ENCODE measurements at places on chromosomes 1 and 21.

DNA sequence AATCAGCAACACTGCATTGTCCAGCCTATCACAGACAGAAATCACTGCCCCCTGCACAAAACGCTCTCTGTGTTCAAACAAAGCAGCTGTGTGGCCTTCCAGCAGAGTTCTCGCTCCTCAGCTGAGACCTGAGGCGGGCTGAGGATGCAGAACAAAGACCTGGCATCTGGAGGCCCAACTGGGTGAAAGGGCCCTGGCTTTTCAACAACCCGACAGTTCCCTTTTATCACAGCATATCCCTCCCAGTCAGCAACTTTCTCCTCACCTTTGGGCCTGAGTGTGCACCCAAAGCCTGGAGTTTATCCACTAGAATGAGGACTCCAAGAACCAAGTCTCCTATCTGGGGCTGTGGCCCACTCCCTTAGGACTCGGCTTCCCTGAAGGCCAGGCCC lies 42.6 kb upstream of the A3GALT2 start:
- no peak overlapping the region for H3K4me3 ChIP-seq
- no peaks in the 10 kb centered on the region for H3K27me3 ChIP-seq
- no peaks in the 10 kb centered on the region for H3K4me1 ChIP-seq
- H3K36me3 ChIP-seq, result no peaks in the 10 kb centered on the region
- no peak overlapping the region for H3K27ac ChIP-seq

DNA sequence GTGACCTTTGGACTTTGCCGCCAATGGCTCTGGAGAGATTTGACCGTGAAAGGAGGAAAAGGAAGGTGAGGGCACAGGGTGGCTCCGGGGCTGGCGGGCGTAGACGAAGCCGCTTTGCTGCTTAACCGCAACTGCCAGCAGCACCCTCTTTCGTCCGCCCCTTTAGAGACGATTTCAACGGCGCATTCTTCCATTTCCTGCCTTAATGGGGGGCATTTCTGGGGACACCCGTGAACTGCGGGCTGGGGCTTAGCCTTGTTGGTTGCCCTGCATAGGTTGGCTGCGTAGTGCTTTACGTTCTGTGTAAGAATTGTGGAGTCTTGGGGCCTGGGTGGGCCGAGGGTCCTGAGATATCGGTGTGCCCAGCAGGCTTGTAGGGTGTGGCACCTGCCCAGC lies 6.7 kb upstream of the NPHP4 start:
- H3K36me3 ChIP-seq, result no peaks in the 10 kb centered on the region
- no peaks in the 10 kb centered on the region for H3K27me3 ChIP-seq
- DNase-seq, result no peak

DNA sequence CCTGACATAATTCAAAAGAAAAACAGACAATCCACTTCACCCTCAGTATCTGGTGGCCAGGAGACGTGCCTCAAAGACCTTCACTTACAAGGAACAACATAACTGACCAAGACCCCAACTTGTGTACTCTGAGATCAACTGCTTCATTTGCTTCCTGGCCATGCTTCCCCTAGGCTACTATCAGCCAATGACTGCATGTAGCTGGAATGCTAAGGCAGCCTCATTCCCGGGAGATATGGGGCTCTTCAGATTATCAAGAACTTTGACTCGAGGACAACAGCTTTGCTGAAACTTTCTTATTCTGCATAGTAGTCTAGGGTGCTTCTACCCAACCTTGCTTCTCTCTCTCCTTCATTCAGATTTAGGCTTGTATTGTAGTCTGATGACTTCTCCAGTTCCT lies 11.7 kb upstream of the UCK2 start:
- peak; percentile 32 for DNase-seq
- H3K36me3 ChIP-seq, result no peaks in the 10 kb centered on the region
- no peaks in the 10 kb centered on the region for H3K27me3 ChIP-seq
- H3K4me1 ChIP-seq, result no peaks in the 10 kb centered on the region
- H3K27ac ChIP-seq, result no peak overlapping the region
- H3K4me3 ChIP-seq, result no peak overlapping the region

DNA sequence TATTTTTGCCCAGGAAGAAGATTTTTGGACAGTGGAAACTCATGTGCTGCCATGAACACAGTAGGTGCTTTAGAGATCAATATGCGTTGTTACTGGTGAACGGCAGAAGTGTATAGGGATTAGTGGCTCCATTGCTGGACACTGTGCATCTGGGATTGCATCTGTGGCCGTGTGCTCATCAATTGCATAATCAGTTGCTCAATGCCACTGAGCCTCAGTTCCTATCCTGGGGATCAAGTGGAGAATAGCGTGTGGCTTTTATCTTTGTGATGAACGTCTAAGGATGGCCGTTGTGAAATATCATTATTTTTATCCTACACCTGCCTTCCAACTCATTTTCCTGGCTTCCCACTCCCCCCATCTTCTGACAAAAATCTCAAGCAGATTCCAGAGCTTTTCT lies 5.4 kb downstream of the TNN start:
- H3K4me1 ChIP-seq, result peaks cover 10% of the 10 kb centered on the region
- H3K27ac ChIP-seq, result no peak overlapping the region
- no peaks in the 10 kb centered on the region for H3K36me3 ChIP-seq
- H3K27me3 ChIP-seq, result peaks cover 3% of the 10 kb centered on the region
- peak; percentile 61 for DNase-seq

- peak; percentile 32 for DNase-seq
- H3K4me1 ChIP-seq, result peaks cover 34% of the 10 kb centered on the region
- peak overlapping the region; percentile 46 for H3K4me3 ChIP-seq
Measured at GRCh38 chr1:58431901-58432620, 114.5 kb downstream of the OMA1 start.

DNA sequence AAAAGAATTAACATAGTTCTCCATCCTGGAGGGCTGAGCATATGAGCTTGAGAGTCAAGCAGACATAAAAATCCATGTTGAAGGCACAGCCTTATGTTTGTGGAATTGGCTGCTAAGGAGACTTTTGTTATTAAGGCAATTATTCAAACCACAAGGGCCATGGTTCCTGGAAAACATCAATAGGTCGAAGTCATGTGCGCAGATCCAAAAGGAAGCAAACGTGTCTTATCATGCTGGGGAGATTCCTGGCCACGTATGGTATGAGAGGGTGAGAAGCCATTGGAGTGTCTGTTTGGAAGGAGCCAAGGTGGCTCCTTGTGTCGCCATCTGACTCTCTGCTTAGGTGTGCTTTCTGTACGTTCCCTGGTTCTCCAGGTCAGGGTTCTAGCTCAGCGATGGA lies 61.8 kb upstream of the COA6 start:
- H3K36me3 ChIP-seq, result no peaks in the 10 kb centered on the region
- no peak for DNase-seq
- no peak overlapping the region for H3K27ac ChIP-seq
- peaks cover 21% of the 10 kb centered on the region for H3K4me1 ChIP-seq

- peak; percentile 45 for DNase-seq
- H3K4me1 ChIP-seq, result peaks cover 23% of the 10 kb centered on the region
- H3K4me3 ChIP-seq, result peak overlapping the region; percentile 98
- no peaks in the 10 kb centered on the region for H3K36me3 ChIP-seq
- H3K27me3 ChIP-seq, result no peaks in the 10 kb centered on the region
Measured at GRCh38 chr1:32014948-32015273, 1.2 kb downstream of the KHDRBS1 start.

DNA sequence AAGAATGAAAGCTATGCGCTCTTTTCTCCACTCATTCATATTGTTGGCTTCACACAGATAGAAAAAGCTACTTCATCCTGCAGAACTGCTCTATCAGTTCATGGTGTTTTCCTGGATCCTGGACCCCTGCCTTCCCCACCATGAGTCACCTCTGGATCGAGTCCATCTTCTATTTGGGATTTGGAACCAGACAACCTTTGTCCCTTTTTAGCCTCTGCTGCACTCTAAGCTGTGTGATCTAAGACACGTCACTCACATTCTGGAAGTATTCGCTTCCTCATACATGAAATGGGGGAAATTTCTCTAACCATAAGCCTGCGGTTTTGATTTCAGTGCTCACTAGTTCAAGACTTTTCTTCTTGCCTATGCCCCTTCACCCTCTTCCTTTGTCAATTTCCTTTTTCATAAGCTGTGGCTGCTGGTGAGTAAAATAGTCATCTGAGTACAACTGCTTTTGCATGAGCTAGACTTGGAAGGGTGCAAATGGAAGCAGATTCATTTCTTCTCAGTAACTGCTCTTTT lies 14.1 kb upstream of the DEGS1 start:
- no peaks in the 10 kb centered on the region for H3K36me3 ChIP-seq
- peak; percentile 66 for DNase-seq

DNA sequence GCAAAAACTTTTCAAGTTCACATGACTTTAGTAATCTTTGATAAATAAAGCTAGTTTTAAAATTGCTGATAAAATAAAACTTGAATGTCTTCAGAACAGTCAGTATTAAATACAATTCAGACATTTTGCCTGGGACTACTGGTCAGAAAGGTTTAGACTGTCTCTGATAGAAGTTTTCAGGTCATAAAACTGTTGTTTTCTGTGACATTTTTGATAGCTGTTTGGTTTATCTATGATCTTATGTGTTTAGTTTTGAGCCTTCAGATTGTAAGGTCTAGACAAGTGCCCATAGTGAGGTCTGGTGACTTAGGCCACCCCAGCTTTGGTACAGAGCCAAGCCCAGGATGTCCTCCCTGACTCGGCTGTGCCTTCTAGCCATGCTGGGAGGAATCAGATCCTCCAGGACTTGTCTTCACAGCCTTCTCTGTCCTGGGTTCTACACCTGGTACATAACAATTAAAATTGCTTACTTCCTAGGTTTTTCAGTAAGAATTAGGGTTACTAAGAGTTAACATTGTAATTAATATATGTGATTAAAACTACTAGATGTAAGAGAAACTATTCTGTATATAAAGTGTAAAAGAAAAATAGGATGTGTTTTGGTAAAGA lies 15.1 kb upstream of the DNAH14 start:
- no peaks in the 10 kb centered on the region for H3K4me1 ChIP-seq
- H3K27ac ChIP-seq, result no peak overlapping the region
- no peak overlapping the region for H3K4me3 ChIP-seq
- H3K36me3 ChIP-seq, result no peaks in the 10 kb centered on the region
- no peak for DNase-seq

GRCh38 chr1:7407980-7408770 lies 362.9 kb upstream of the VAMP3 start:
- no peaks in the 10 kb centered on the region for H3K4me1 ChIP-seq
- no peak overlapping the region for H3K27ac ChIP-seq
- no peaks in the 10 kb centered on the region for H3K27me3 ChIP-seq
- DNase-seq, result no peak
- no peaks in the 10 kb centered on the region for H3K36me3 ChIP-seq
- H3K4me3 ChIP-seq, result no peak overlapping the region

- peaks cover 24% of the 10 kb centered on the region for H3K4me1 ChIP-seq
- H3K36me3 ChIP-seq, result no peaks in the 10 kb centered on the region
- no peaks in the 10 kb centered on the region for H3K27me3 ChIP-seq
- H3K27ac ChIP-seq, result peak overlapping the region; percentile 98
- H3K4me3 ChIP-seq, result peak overlapping the region; percentile 65
- peak; percentile 90 for DNase-seq
Measured at GRCh38 chr21:45470773-45471524, 66.0 kb downstream of the COL18A1 start.

- DNase-seq, result peak; percentile 88
- H3K36me3 ChIP-seq, result no peaks in the 10 kb centered on the region
- H3K27ac ChIP-seq, result peak overlapping the region; percentile 97
- H3K4me3 ChIP-seq, result peak overlapping the region; percentile 69
- peaks cover 47% of the 10 kb centered on the region for H3K4me1 ChIP-seq
Measured at GRCh38 chr1:94863297-94863911, 43.2 kb downstream of the SLC44A3 start.

GRCh38 chr1:60448850-60449249 lies 375.3 kb upstream of the C1orf87 start:
- no peak overlapping the region for H3K27ac ChIP-seq
- H3K4me3 ChIP-seq, result no peak overlapping the region
- H3K27me3 ChIP-seq, result no peaks in the 10 kb centered on the region

DNA sequence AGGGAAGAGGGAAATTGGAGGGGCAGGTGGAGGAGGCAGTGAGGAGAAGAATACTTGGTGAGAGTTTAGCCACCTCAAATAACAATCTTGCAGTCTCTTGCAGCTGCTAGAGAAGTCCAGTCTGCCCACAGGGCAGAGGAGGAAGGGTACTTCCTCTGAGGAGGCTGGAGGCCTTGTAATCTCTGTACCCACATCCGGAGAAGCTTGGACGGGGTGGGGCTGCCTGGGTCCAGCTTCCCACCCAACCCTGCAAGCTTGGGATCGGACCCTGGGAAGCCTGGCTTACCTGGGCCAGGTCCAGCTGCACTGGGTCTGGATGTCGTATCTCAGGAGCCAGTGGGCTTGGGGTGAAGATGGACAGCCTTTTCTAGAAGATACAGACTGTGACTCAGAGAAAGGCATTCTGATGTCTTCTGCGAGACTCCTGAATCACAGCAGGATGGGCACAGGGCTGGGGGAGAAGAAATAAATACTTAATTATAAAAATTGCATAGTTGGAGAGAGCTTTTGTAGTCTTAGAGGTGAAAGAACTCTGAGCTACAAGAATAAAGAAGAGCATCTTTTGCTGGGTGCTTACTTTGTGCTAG lies 111.8 kb upstream of the JUN start:
- no peak overlapping the region for H3K4me3 ChIP-seq
- H3K27me3 ChIP-seq, result no peaks in the 10 kb centered on the region
- peak overlapping the region; percentile 27 for H3K27ac ChIP-seq
- DNase-seq, result peak; percentile 63

GRCh38 chr1:5198328-5198727 lies 543.9 kb downstream of the AJAP1 start:
- DNase-seq, result no peak
- no peak overlapping the region for H3K27ac ChIP-seq
- no peaks in the 10 kb centered on the region for H3K4me1 ChIP-seq
- H3K4me3 ChIP-seq, result no peak overlapping the region

DNA sequence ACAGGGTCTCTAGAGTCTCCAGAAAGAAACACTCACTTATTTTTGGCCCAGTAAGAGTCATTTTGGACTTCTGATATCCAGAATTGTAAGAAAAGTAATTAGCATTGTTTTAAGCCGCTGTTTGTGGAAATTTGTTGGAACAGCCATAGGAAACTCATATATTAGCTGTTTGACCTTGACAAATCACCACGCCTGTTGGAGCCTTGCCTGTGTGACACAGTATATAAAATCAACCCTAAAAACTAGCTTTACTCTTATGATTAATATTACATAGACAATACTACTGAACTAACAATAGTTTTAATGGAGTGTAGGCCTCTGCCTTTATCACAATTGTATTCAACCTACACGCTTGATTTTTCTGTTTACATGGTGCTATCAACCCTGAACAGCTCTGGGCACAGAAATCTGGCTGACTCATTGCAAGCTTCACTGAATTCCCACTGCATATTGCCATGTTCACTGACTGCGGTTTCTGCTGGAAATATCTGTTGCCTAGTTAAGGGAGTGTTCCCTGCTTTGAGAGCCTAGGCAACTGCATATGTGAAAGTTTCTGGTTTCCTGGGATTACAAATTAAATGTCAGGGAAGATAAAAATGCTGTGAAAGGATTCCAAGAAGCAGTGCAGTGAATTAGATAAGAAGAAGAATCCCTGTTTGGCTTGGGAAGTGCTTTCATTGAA lies 419.5 kb upstream of the DEPDC1 start:
- H3K4me1 ChIP-seq, result no peaks in the 10 kb centered on the region
- no peaks in the 10 kb centered on the region for H3K27me3 ChIP-seq
- peak; percentile 30 for DNase-seq

DNA sequence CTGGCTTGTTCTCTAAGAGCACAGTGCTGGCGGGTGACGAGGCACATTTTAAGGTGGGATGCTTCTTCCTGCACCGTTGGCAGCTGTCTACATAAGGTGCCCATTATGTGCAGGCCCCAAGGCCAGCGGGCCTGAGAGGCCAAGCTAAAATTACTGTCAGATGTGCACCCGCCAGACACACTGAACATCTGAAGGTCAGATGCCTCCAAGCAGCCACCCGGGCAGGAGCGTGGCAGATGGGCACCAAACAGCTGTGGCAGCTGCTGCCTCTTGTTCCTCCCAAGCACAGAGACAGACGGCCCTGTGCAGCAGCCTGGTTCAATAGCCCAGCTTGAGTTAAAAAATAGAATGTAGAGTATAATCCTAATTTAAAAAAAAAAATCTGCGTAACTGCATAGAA lies 211.9 kb upstream of the EDN2 start:
- no peak overlapping the region for H3K27ac ChIP-seq
- H3K36me3 ChIP-seq, result no peaks in the 10 kb centered on the region
